Activated CD4-positive, alpha-beta T cell treated with anti-CD3 and anti-CD28 coated beads, Interleukin-2, amount 10 ng/mL, durations not matched to agents 24 days and 14 days (primary cell): ENCODE measurements at places on chromosomes 5 and 9. TPM values are rescaled to one million over a fixed set of nuclear protein-coding genes. Genes with fewer than 3 reads are reported as not detected.

The HTR4 gene
- total RNA-seq: not detected in 2 replicates

The FST gene
- total RNA-seq: 0.33 and 0.75 TPM in 2 replicates

The LCN15 gene
- not detected in 2 replicates for total RNA-seq

The PCDHGA9 gene
- total RNA-seq: 0.33 and 0.44 TPM in 2 replicates

The UBLCP1 gene
- total RNA-seq: 30.2 and 31.2 TPM in 2 replicates

The SLC6A7 gene
- total RNA-seq: not detected in 2 replicates

The DRD1 gene
- total RNA-seq: 0.07 TPM in 1 of 2 replicates, not detected in the other

The PCDHB6 gene
- not detected in 2 replicates for total RNA-seq

The SLC23A1 gene
- 1.8 and 2.1 TPM in 2 replicates for total RNA-seq

The MTAP gene
- 55.9 and 58.1 TPM in 2 replicates for total RNA-seq

The CTNND2 gene
- total RNA-seq: not detected in 2 replicates

The WWC1 gene
- total RNA-seq: 1.1 and 2.4 TPM in 2 replicates

The CARD9 gene
- 7.8 and 9.2 TPM in 2 replicates for total RNA-seq

DNA sequence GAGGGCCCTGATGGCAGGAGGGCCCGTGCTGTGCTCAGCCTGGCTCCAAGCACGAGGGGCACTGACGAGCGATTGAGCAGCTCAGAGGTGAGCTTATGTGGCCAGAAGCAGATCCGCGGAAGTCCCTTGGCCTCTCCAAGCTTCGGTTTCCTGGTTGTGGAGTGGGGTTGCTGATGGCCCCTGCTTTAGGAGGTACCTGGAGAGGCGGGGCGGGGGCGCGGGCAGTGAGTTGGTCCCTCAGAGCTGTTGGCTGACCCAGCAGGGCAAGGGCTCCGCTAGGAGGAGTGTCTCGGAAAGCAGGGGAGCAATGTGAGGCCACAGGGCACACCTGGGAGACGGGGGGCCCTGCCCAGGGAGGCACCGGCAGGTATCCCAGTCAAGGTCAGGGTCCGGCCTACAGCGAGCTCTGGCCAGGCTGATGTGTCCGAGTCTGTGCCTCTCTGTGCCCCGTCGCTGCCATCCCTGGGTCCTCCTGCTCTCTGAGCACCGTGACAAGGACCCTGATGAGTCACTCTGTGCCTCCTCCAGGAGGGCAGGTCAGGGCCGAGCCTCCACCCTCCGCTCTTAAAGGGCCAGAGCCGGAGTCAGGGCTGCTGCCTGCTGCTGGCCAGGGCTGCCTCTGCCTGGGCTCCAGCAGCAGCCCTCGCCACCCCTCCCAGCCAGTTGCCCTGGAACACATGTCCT is 14.8 kb downstream of the NCS1 start:
- peaks cover 2% of the 10 kb centered on the region for H3K4me1 ChIP-seq
- H3K27me3 ChIP-seq: no peaks in the 10 kb centered on the region
- H3K36me3 ChIP-seq: no peaks in the 10 kb centered on the region

GRCh38 chr9:72947984-72948465 is 4.8 kb downstream of the ALDH1A1 start:
- H3K4me1 ChIP-seq: no peaks in the 10 kb centered on the region
- H3K4me3 ChIP-seq: no peak overlapping the region
- no peak for DNase-seq
- H3K27ac ChIP-seq: no peak overlapping the region
- H3K27me3 ChIP-seq: peaks cover 21% of the 10 kb centered on the region

- H3K27me3 ChIP-seq: peaks cover 1% of the 10 kb centered on the region
- peak overlapping the region; percentile 99 for H3K27ac ChIP-seq
- DNase-seq: no peak
- H3K4me1 ChIP-seq: peaks cover 66% of the 10 kb centered on the region
Measured at GRCh38 chr5:32584646-32585045, 711 bp upstream of the SUB1 start.

DNA sequence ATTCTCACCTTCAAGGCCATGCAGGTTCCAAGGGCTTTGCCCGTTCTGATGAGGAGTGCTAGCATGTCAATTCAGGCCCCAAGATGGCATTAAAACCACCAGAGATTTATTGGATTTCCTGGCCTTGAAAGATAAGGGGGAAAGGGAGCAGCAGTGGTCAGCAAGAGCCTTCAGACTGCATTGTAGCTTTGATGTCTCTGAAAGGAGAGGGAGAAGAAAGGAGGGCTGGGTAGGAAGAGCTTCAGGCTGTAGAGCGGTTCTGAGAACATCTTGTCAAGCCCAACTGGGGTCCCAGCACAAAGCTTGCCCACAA is 41.8 kb upstream of the FGF1 start:
- H3K36me3 ChIP-seq: no peaks in the 10 kb centered on the region
- DNase-seq: no peak
- no peak overlapping the region for H3K4me3 ChIP-seq
- no peaks in the 10 kb centered on the region for H3K4me1 ChIP-seq

- H3K36me3 ChIP-seq: no peaks in the 10 kb centered on the region
- DNase-seq: no peak
- H3K4me1 ChIP-seq: no peaks in the 10 kb centered on the region
- H3K27ac ChIP-seq: no peak overlapping the region
- H3K4me3 ChIP-seq: no peak overlapping the region
Measured at GRCh38 chr5:5586721-5587120, 164.2 kb downstream of the ICE1 start.

DNA sequence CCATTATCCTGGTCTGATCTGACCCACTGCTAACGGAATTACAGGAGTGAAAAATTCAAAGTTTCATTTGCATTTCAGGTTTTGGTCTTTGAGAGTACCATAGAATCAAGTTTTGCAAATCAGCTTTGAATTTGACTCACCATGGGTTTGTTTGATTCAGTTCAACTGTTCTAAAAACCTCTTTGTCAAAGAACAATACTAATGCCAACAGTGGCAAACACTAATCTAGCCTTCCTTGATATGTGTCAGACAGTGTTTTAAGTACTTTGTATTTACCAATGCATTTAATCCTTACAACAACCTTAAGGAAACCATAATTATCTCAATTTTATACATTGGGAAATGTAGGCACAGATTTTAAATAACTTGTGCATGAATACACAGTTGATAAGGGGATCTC is 10.1 kb upstream of the FSD1L start:
- H3K27me3 ChIP-seq: peaks cover 6% of the 10 kb centered on the region
- no peaks in the 10 kb centered on the region for H3K36me3 ChIP-seq
- H3K4me3 ChIP-seq: no peak overlapping the region
- no peaks in the 10 kb centered on the region for H3K4me1 ChIP-seq
- no peak for DNase-seq
- H3K27ac ChIP-seq: no peak overlapping the region

GRCh38 chr9:1722404-1722803 is 292.7 kb upstream of the SMARCA2 start:
- no peak overlapping the region for H3K27ac ChIP-seq
- no peak overlapping the region for H3K4me3 ChIP-seq
- DNase-seq: no peak
- H3K4me1 ChIP-seq: no peaks in the 10 kb centered on the region

- H3K4me3 ChIP-seq: no peak overlapping the region
- no peaks in the 10 kb centered on the region for H3K36me3 ChIP-seq
- no peaks in the 10 kb centered on the region for H3K4me1 ChIP-seq
- no peaks in the 10 kb centered on the region for H3K27me3 ChIP-seq
Measured at GRCh38 chr9:16337322-16338029, 533.0 kb downstream of the BNC2 start.

DNA sequence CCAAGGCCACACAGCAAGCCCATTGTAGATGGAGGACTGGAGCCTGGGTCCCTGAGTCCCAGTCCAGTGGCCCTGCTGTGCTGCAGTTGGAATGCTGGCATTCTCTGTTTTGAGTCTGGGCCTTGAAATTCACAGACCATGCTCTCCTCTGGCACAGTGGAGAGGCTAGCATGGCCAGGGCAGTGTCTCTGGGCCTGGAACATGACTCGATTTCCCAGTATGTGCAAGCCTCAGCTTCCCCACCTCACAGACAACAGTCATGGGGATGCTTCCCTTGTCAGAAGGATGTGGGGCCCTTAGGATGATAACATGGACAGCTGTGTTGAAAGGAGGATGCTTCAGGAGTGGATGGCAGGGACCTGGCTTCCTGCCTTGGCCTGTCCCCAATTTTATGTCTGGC is 91.2 kb downstream of the AMBP start:
- no peaks in the 10 kb centered on the region for H3K36me3 ChIP-seq
- no peak overlapping the region for H3K27ac ChIP-seq
- H3K27me3 ChIP-seq: no peaks in the 10 kb centered on the region

DNA sequence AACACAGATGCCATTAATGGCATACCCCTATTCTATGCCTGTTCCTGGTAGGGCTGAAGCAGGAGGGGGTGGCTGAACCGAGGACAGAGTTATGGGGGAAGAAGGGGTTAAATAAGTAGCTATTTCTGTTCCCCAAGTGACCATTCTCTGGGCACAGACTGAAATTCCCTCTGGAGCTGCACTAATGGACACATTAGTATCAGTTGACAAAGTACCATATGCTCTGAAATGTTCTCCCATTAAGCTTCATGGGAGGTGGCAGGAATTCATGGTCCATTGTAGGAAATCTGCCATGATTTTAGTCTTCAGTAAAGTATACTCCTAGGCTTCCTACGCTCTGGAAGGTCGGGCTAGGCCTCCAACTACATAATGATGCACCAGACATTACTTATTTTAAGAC is 10.5 kb upstream of the FRMPD1 start:
- H3K4me3 ChIP-seq: no peak overlapping the region
- H3K36me3 ChIP-seq: no peaks in the 10 kb centered on the region
- no peak for DNase-seq

- no peak for DNase-seq
- H3K27ac ChIP-seq: no peak overlapping the region
- no peaks in the 10 kb centered on the region for H3K27me3 ChIP-seq
- H3K36me3 ChIP-seq: no peaks in the 10 kb centered on the region
- no peak overlapping the region for H3K4me3 ChIP-seq
- H3K4me1 ChIP-seq: no peaks in the 10 kb centered on the region
Measured at GRCh38 chr5:136605638-136606037, 240.3 kb upstream of the TRPC7 start.

DNA sequence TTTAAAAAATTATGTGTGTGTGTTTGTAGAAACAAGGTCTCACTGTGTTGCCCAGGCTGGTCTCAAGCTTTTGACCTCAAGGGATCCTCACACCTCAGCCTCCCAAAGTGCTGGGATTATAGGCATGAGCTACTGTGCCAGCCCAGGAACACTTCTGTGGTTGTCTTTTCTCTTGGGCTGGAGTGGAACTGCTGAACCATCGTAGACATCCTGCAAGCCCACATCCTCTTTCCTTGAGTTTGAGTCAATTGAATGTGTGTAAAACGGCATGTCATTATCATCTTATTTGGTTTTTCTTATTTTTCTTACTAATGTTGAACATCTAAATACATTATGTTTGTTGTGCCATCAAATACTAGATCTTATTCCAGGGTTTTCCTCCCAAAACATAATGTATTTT is 40.0 kb downstream of the EHMT1 start:
- H3K36me3 ChIP-seq: peaks cover 9% of the 10 kb centered on the region
- no peak overlapping the region for H3K4me3 ChIP-seq
- no peak overlapping the region for H3K27ac ChIP-seq
- H3K27me3 ChIP-seq: no peaks in the 10 kb centered on the region

DNA sequence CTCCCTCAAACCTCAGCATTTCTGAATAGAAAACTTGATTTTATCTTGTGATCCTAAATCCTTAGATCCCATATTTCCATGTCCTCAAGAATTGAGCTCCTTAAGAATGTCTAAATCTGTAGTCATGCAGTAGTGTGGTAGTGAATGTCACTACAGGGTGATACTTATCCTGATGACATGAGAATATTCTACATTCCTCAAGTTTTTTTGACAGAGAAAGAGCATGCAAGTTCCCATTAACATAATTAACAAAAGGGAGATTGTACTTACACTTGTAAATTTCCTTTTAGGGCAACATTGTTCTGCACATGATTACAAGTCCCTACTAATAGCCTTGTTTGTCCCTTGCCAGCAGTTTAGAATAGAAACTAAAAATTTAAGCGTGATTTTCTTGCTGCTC is 352.3 kb downstream of the PTPRD start:
- DNase-seq: no peak
- H3K36me3 ChIP-seq: no peaks in the 10 kb centered on the region
- no peaks in the 10 kb centered on the region for H3K4me1 ChIP-seq
- no peak overlapping the region for H3K4me3 ChIP-seq
- no peak overlapping the region for H3K27ac ChIP-seq
- H3K27me3 ChIP-seq: no peaks in the 10 kb centered on the region

GRCh38 chr5:25641124-25641523 is 996.3 kb upstream of the CDH10 start:
- H3K4me3 ChIP-seq: no peak overlapping the region
- no peak for DNase-seq
- no peaks in the 10 kb centered on the region for H3K4me1 ChIP-seq
- H3K27ac ChIP-seq: no peak overlapping the region
- H3K36me3 ChIP-seq: no peaks in the 10 kb centered on the region

- no peak for DNase-seq
- no peak overlapping the region for H3K4me3 ChIP-seq
- H3K36me3 ChIP-seq: peaks cover 27% of the 10 kb centered on the region
- no peaks in the 10 kb centered on the region for H3K4me1 ChIP-seq
Measured at GRCh38 chr5:647727-648126, 35.6 kb downstream of the CEP72 start.

- H3K36me3 ChIP-seq: no peaks in the 10 kb centered on the region
- no peak overlapping the region for H3K4me3 ChIP-seq
- H3K4me1 ChIP-seq: no peaks in the 10 kb centered on the region
- no peaks in the 10 kb centered on the region for H3K27me3 ChIP-seq
- no peak overlapping the region for H3K27ac ChIP-seq
Measured at GRCh38 chr9:28166179-28166578, 592.9 kb upstream of the C9orf72 start.

DNA sequence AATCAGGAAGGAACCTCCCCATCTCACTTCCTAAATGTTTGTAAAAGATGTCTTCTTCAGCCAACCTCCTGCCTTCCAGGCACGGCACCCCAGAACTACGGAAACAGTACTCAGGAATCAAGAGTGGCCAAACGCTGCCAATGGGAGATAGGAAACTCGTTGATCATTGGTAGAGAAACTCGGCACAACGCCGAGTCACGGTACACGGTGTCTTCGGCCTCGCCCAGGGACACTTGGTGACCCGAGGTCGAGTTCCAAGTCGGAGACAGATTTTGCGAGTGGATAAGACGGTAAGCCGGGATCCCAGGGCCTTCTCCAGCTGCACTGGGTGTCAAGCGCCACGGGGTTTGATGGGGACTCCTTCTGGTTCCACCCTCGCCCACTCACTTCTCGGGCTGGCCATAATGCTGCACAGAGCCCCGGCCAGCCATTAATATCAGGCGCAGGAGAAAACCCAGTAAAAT is 343 bp downstream of the KIAA0825 start:
- DNase-seq: peak; percentile 83
- H3K4me1 ChIP-seq: peaks cover 28% of the 10 kb centered on the region
- no peaks in the 10 kb centered on the region for H3K36me3 ChIP-seq
- peak overlapping the region; percentile 95 for H3K4me3 ChIP-seq

DNA sequence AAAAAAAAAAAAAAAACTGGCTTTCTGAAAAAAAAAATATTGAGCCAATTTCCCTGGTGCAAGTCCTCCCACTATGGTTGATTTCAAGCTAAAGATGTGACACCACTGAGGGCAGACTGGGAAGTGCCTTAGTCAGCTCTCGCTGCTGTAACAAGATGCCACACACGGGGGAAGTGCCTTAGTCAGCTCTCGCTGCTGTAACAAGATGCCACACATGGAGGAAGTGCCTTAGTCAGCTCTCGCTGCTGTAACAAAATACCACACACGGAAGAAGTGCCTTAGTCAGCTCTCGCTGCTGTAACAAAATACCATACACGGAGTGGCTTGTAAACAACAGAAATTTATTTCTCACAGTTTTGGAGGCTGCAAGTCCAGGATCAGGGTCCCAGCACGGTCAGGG is 23.4 kb downstream of the BTNL9 start:
- DNase-seq: no peak
- H3K4me1 ChIP-seq: no peaks in the 10 kb centered on the region
- H3K27me3 ChIP-seq: peaks cover 59% of the 10 kb centered on the region
- no peaks in the 10 kb centered on the region for H3K36me3 ChIP-seq
- no peak overlapping the region for H3K27ac ChIP-seq
